ENCODE measurements at places on chromosomes 2 and 18.

DNA sequence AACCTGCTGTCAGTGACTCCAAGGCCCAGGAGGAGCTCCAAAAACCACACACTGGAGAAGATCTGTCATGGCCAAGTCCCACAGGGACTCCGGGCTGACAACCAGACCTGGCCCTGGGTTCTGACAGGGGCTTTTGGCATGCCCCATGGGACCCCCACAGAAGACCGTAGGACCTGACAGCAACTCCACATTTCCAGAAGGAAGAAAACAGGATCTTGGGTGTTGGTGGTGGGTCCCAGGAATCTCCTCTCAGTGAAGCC, 275.9 kb upstream of the HS6ST1 start:
- DNase-seq = no peak
- peaks cover 14% of the 10 kb centered on the region for H3K27me3 ChIP-seq
- no peak overlapping the region for H3K4me3 ChIP-seq
- no peaks in the 10 kb centered on the region for H3K36me3 ChIP-seq
- H3K4me1 ChIP-seq = no peaks in the 10 kb centered on the region
- H3K27ac ChIP-seq = no peak overlapping the region

DNA sequence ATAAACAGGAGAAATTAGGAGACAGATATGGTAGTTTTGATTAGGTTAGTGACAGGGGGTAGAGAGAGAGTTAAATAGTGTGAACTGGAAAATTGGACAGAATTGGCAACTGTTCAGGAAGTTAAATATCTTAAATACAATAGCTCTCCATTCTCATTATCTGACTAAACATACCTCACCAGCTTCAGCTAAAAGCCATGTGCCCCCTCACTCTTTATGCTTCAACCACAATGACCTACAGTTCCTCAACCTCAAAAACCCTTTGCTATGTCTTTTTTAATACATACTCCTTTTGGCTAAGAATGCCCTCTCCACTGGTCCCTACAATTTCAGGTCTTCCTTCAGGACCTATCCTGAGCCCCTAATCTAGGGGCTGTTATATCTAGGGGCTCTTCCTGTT, 740.2 kb upstream of the ZEB2 start:
- no peaks in the 10 kb centered on the region for H3K36me3 ChIP-seq
- H3K27ac ChIP-seq = no peak overlapping the region
- H3K27me3 ChIP-seq = peaks cover 18% of the 10 kb centered on the region
- no peaks in the 10 kb centered on the region for H3K4me1 ChIP-seq

- H3K4me3 ChIP-seq = no peak overlapping the region
- H3K27ac ChIP-seq = no peak overlapping the region
- no peak for DNase-seq
Measured at GRCh38 chr2:28447943-28448792, 47.7 kb upstream of the PLB1 start.

- H3K27ac ChIP-seq = no peak overlapping the region
- peaks cover 8% of the 10 kb centered on the region for H3K27me3 ChIP-seq
- no peak overlapping the region for H3K4me3 ChIP-seq
- no peak for DNase-seq
- H3K4me1 ChIP-seq = no peaks in the 10 kb centered on the region
Measured at GRCh38 chr2:227829337-227829736, 15.7 kb downstream of the CCL20 start.

DNA sequence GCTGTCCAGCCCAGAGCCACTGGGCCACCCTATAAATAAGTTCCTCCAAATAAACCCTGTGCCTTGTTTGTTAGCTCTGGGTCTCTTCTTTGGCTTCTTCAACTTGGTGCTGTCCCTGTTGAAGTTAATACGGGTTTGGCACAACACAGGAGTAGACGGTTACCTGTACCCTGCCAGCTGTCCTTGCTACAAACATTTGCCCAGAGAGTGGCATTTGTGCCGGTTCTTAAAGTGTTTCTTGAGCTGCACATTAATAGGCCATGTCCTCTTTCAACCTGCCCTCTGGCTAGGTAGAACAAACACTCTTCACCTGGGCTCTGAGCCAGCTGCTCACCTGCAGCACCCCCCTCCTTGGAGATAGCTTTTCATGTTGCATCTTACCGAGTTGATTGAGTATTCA, 139.2 kb downstream of the NEDD4L start:
- H3K27ac ChIP-seq = no peak overlapping the region
- H3K27me3 ChIP-seq = no peaks in the 10 kb centered on the region
- DNase-seq = no peak
- H3K36me3 ChIP-seq = no peaks in the 10 kb centered on the region

- no peaks in the 10 kb centered on the region for H3K36me3 ChIP-seq
- no peaks in the 10 kb centered on the region for H3K27me3 ChIP-seq
- H3K4me3 ChIP-seq = no peak overlapping the region
- DNase-seq = no peak
Measured at GRCh38 chr2:226740039-226740648, 59.5 kb downstream of the IRS1 start.

GRCh38 chr18:61710082-61710620, 182.7 kb downstream of the RNF152 start:
- peaks cover 5% of the 10 kb centered on the region for H3K27me3 ChIP-seq
- no peak for DNase-seq
- no peaks in the 10 kb centered on the region for H3K4me1 ChIP-seq
- no peak overlapping the region for H3K4me3 ChIP-seq

DNA sequence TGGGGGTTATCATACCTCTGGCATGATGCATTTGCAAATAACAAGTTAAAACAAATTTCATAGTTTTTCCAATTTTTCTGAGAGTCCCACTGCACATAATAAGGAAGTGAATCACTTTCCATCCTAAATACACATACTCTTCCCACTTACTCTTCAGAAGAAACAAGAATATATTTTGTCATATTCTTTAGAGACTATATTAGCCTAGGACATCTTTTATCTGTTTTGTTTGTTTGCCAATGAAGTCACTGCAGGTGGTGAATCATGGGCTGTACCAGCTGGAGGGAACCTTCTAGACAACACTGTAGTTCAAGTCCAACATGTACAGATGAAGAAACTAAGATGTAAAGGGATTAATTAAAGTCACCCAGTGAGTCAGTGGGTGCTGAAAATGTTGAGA, 116.8 kb downstream of the XIRP2 start:
- H3K27ac ChIP-seq = no peak overlapping the region
- H3K4me1 ChIP-seq = no peaks in the 10 kb centered on the region
- no peak overlapping the region for H3K4me3 ChIP-seq
- no peaks in the 10 kb centered on the region for H3K27me3 ChIP-seq

- DNase-seq = no peak
- peaks cover 7% of the 10 kb centered on the region for H3K36me3 ChIP-seq
- H3K27ac ChIP-seq = no peak overlapping the region
Measured at GRCh38 chr2:182019731-182020130, 34.1 kb downstream of the PPP1R1C start.

- no peak for DNase-seq
- no peak overlapping the region for H3K27ac ChIP-seq
- H3K4me1 ChIP-seq = peaks cover 45% of the 10 kb centered on the region
- H3K4me3 ChIP-seq = no peak overlapping the region
- peaks cover 5% of the 10 kb centered on the region for H3K36me3 ChIP-seq
Measured at GRCh38 chr2:168584911-168585310, 128.8 kb downstream of the CERS6 start.

GRCh38 chr2:241495172-241496002, 13.0 kb downstream of the STK25 start:
- H3K27me3 ChIP-seq = no peaks in the 10 kb centered on the region
- H3K4me1 ChIP-seq = no peaks in the 10 kb centered on the region
- H3K4me3 ChIP-seq = no peak overlapping the region
- H3K27ac ChIP-seq = no peak overlapping the region

- H3K27me3 ChIP-seq = peaks cover 12% of the 10 kb centered on the region
- H3K27ac ChIP-seq = no peak overlapping the region
- H3K4me3 ChIP-seq = no peak overlapping the region
- no peak for DNase-seq
Measured at GRCh38 chr18:57276829-57277228, 75.5 kb upstream of the ST8SIA3 start.

- peaks cover 19% of the 10 kb centered on the region for H3K36me3 ChIP-seq
- peaks cover 15% of the 10 kb centered on the region for H3K4me1 ChIP-seq
- DNase-seq = no peak
- no peaks in the 10 kb centered on the region for H3K27me3 ChIP-seq
- no peak overlapping the region for H3K4me3 ChIP-seq
- no peak overlapping the region for H3K27ac ChIP-seq
Measured at GRCh38 chr2:239151201-239152131, 249.4 kb downstream of the HDAC4 start.

- H3K4me3 ChIP-seq = no peak overlapping the region
- no peaks in the 10 kb centered on the region for H3K27me3 ChIP-seq
- H3K4me1 ChIP-seq = no peaks in the 10 kb centered on the region
Measured at GRCh38 chr2:107785756-107786155, 40.9 kb upstream of the RGPD4 start.

- no peak overlapping the region for H3K27ac ChIP-seq
- H3K27me3 ChIP-seq = no peaks in the 10 kb centered on the region
Measured at GRCh38 chr2:128272601-128273468, 45.8 kb downstream of the HS6ST1 start.

GRCh38 chr2:188382107-188382506, 90.4 kb downstream of the GULP1 start:
- no peaks in the 10 kb centered on the region for H3K27me3 ChIP-seq
- no peak overlapping the region for H3K4me3 ChIP-seq
- no peak overlapping the region for H3K27ac ChIP-seq
- H3K36me3 ChIP-seq = no peaks in the 10 kb centered on the region
- DNase-seq = no peak
- no peaks in the 10 kb centered on the region for H3K4me1 ChIP-seq

DNA sequence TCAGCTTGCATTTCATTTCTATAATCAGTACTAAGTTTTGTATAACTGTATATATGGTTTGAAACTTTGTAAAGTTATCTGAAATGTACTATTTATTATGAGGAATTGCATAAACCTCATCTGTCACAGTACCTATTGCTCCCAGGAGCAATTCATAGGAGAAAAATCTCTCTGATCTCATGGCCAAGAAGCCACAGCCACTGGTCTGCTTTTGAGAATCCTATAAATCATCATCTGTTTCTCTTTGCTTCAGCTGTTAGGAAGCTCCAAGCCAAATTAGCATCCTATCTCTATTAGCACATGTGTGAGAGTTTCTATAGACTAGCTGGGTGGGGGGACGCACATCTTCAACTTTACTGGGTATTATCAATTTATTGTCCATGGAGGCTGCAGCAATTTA, 210.3 kb downstream of the CYP26B1 start:
- no peak for DNase-seq
- H3K27me3 ChIP-seq = no peaks in the 10 kb centered on the region
- H3K36me3 ChIP-seq = no peaks in the 10 kb centered on the region
- no peaks in the 10 kb centered on the region for H3K4me1 ChIP-seq
- no peak overlapping the region for H3K27ac ChIP-seq

DNA sequence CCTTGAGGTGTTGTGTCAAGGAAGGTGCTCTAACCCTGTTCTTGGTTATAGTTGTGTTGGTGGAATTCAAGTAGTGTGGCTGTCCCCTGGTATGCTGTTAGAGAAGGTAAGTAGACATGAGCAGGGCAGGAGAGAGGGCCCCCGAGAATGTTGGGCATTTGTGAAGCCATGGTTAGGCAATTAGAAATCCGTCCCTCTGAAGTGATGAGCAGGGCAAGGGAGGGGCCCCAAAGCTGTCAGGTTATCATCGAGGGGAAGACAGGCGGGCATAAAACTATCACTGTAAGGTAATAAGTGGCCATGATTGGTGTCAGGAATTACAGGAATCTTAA, 5.2 kb downstream of the XRCC5 start:
- no peak overlapping the region for H3K4me3 ChIP-seq
- no peak for DNase-seq

GRCh38 chr2:140650825-140651224, 1480.0 kb downstream of the LRP1B start:
- H3K36me3 ChIP-seq = no peaks in the 10 kb centered on the region
- no peaks in the 10 kb centered on the region for H3K27me3 ChIP-seq
- no peak overlapping the region for H3K27ac ChIP-seq
- no peak for DNase-seq
- no peaks in the 10 kb centered on the region for H3K4me1 ChIP-seq

DNA sequence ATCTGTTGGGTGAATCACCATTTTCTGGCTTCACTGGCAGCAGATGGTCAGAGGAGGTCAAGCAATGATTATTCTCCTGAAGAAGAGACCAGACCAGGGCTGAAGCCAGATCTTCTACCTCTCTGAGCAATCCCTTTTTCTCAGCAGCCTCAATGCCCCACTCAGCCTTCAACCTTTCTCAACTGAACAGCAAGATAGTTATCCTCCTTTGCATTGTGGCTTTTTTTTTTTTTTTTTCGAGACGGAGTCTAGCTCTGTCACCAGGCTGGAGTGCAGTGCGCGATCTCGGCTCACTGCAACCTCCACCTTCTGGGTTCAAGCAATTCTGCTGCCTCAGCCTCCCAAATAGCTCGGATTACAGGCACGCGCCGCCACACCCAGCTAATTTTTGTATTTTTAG, 50.5 kb downstream of the ZFP36L2 start:
- no peak overlapping the region for H3K27ac ChIP-seq
- H3K36me3 ChIP-seq = peaks cover 13% of the 10 kb centered on the region
- peak overlapping the region; percentile 29 for H3K4me3 ChIP-seq

DNA sequence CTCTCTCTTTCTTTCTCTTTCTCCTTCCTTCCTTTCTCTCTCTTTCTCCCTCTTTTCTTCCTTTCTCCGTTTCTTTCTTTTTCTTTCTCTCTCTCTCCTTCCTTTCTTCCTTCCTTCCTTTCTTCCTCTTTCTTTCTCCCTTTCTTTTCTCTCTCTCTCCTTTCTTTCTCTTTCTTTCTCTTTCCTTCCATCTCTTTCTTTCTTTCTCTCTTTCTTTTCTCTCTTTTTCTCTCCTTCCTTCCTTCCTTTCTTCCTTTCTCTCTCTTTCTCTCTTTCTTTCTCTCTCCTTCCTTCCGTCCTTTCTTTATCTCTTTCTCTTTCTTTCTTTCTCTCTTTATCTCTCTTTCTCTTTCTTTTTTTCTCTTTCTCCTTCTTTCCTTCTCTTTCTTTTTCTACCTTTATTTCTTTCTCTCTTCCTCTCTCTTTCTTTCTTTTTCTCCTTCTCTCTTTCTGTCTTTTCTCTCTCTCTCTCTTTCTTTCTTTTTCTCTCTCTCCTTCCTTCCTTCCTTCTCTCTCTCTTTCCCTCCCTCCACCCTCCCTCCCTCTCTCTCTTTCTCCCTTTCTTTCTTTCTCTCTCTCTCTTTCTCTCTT, 32.3 kb upstream of the ODC1 start:
- H3K4me1 ChIP-seq = peaks cover 23% of the 10 kb centered on the region
- H3K27me3 ChIP-seq = peaks cover 13% of the 10 kb centered on the region
- no peaks in the 10 kb centered on the region for H3K36me3 ChIP-seq

- H3K36me3 ChIP-seq = no peaks in the 10 kb centered on the region
- H3K27ac ChIP-seq = peak overlapping the region; percentile 0
- peak overlapping the region; percentile 90 for H3K4me3 ChIP-seq
- DNase-seq = no peak
Measured at GRCh38 chr2:11343368-11343649, 1.1 kb downstream of the ROCK2 start.

GRCh38 chr2:143300536-143300935, 171.3 kb downstream of the ARHGAP15 start:
- H3K4me1 ChIP-seq = peaks cover 11% of the 10 kb centered on the region
- H3K4me3 ChIP-seq = no peak overlapping the region
- H3K27me3 ChIP-seq = no peaks in the 10 kb centered on the region
- H3K36me3 ChIP-seq = no peaks in the 10 kb centered on the region
- no peak for DNase-seq

- peaks cover 10% of the 10 kb centered on the region for H3K4me1 ChIP-seq
- no peak for DNase-seq
- no peaks in the 10 kb centered on the region for H3K27me3 ChIP-seq
- H3K36me3 ChIP-seq = no peaks in the 10 kb centered on the region
- no peak overlapping the region for H3K27ac ChIP-seq
Measured at GRCh38 chr2:226755631-226756030, 44.0 kb downstream of the IRS1 start.

GRCh38 chr2:233852056-233852455, 2.3 kb downstream of the HJURP start:
- no peak overlapping the region for H3K4me3 ChIP-seq
- H3K27me3 ChIP-seq = peaks cover 7% of the 10 kb centered on the region
- peaks cover 8% of the 10 kb centered on the region for H3K4me1 ChIP-seq
- no peak overlapping the region for H3K27ac ChIP-seq
- no peaks in the 10 kb centered on the region for H3K36me3 ChIP-seq

Data from naive B cell (primary cell).